ENCODE measurements at places on chromosomes 6 and 20. TPM values are rescaled to one million over a fixed set of nuclear protein-coding genes. Genes with fewer than 3 reads are reported as not detected.

MCCD1 gene
- not detected for total RNA-seq

BPIFB3 gene
- total RNA-seq: not detected

DNA sequence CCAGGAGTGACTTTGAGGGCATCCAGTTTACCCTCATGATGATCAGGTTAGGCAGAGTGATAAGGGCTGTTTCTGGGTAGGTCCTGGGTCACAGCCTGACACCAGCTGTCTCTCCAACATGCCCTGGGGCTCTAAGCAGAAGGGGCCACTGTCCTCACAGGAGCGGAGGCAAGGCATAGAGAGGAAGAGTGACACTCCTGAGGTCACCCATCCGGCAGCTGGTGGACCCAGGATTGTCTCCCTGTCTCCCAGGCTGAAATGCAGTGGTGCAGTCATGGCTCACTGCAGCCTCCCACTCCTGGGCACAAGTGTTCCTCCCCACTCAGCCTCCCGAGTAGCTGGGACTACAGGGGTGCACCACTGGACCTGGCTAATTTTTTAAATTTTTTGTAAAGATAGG lies 12.0 kb downstream of the DLGAP4 start:
- DNase-seq: no peak

- DNase-seq: no peak
Measured at GRCh38 chr6:129785047-129785755, 75.2 kb upstream of the ARHGAP18 start.

DNA sequence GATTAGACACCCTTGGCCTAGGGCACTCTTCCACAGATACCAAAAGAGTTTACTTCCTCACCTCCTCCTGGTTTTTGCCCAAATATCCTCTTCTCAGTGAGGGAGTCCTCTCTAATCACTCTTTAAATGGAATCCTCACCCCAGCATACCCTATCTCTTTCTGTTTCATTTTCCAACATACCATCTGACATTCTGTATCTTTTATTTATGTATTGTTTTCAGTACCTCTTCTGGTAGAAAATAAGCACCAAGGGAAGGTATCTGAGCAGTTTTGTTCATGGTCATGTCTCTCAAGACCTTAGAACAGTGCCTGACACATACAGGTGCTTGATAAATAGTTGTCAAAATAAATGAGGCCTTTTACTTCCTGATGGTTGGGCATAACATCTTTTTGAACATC lies 55.1 kb downstream of the KIAA0408 start:
- DNase-seq: no peak

- no peak for DNase-seq
Measured at GRCh38 chr6:5412017-5412416, 150.7 kb downstream of the FARS2 start.

DNA sequence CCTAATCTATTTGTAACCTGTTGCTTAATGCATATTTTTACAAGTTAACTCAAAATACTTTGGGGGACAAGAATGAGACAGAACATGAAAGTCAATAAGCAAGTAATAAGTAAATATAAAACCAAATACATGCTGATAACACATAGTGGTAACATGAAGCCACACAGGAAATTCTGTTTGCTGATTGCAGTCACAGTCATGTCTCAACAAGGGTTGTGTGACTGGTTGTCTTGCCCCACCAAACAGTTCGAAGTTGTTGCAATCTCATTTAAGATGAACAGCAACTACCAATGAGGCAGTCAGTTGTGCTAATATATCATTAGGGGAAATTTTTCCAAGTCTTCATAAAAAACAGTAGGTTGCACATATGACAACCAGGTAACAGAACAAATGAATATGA lies 14.5 kb downstream of the CD24 start:
- no peak for DNase-seq

DNA sequence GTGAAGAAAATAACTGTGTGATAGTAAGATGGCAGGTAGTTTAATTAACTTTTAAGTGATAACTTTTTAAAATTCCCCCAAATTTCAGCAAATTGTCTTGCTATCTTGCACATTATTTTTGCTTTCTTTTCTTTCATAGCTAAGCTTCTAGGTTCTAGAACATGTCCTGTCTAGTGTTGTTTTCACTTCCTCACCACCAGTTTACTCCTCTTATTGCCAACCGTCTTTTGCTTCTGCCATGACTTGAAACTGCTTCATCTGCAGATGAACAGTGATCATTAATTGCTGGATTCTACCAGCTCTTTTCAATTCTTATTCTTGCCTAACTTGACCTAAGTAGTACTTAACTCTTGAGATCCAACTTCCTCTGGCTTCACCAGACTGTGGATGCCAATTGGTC lies 137.8 kb downstream of the CENPW start:
- DNase-seq: no peak

DNA sequence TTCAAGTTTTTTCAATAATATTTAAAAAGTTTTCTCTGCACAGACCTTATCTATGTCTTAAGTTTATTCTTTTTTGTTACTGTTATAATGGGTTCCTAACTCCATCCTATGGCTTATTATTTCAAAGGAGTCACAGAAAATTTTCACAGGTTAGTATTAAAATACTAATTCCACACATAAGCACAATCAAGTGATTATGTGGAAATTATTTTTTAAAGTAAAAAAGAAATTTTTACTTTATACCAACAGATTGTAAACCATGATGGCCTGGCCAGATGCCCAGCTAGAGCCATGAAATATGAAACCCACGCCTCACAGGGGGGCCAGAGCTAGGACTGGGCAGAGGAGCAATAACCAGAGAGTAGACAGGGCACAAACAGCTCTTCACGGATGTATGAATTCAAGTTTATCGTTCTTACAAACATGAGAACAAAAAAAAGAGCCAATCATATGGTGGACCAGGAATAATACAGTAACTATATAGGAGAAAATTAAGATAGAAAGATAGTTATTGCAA lies 34.0 kb downstream of the NUDT3 start:
- peak; percentile 65 for DNase-seq

All from LHCN-M2 (cell line).